ENCODE measurements at places on chromosomes 2 and 18.
A peak's percentile ranks its signal among the peaks of the same experiment; 100 is the strongest.

DNA sequence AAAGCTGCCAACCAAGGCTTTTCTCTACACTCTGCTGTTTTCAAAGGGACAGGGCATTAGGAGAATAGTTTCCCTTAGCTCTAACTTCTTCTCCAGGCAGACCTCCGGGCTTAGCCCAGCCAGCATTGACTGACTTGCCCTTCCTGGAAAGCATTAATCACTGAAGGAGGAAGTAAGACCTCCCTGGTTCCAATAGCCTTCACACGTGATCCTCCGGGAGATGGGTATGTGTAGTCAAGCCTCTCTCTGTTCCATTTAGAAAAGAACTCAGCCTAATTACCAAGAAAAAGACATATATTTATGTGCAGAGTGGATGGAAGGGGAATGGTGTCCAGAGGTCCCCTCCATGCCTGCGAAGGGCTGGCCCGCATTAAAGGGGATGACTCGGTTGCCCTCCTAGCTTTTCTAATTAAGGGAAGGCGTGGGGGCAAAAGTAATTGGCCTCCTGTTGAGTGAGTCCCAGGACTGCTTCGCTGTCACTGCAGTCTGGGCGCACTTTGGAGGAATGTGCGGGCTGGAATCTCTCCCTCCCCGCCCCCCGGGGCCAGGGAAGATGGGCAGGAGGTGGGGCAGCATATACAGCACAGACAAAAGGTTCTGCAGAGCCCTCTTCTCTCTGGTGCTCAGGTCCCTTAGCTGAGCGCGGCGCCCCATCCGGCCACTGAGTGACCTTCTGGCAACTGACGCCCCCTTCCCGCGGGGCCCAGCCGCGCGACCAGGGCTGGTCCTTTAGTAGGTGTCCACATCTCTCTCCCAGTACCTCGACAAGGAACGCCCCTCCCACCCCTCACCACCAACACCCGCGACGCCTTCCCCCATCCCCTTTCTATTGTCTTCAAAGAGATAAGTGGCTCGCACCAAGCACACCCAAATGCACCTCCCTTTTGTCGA is 686.0 kb downstream of the NRXN1 start:
- DNase-seq = no peak

GRCh38 chr18:80204142-80204541 is 43.2 kb downstream of the PARD6G start:
- no peak for DNase-seq

GRCh38 chr2:43333656-43334144 is 107.3 kb upstream of the ZFP36L2 start:
- no peak for DNase-seq

- no peak for DNase-seq
These were observed 26.2 kb downstream of the MMADHC start for GRCh38 chr2:149561309-149561926.

GRCh38 chr18:9969247-9969646 is 55.4 kb downstream of the VAPA start:
- no peak for DNase-seq

DNA sequence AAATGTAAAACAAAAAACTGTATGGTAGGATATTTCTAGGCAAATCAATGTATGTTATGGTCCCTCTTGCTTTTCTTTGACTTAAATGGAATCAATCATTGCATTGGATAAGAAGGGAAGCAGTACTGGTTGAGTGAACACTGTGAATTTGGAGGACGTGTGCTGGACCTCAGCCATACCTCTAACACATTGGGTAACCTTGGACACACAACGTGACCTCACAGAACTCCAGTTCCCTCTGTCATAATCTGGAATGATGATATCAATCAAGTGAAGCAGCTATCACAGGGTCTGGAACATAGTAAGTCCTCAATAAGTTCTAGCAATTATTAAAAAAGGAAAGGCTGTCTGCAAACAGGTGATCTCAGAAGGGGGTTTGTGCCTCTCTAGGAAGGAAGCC is 474.9 kb upstream of the TCF4 start:
- no peak for DNase-seq

DNA sequence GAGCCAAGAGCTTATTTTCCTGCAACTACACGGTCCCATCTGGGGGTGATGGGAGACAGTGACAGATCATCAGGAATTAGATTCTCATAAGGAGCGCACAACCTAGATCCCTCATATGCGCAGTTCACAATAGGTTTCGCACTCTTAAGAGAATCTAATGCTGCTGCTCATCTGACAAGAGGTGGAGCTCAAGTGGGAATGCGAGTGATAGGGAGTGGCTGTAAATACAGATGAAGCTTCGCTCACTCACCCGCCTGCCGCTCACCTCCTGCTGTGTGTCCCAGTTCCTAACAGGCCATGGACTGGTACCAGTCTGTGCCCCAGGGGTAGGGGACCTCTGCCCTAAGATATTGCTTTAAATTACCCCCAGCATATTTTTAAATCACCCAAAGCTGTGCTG is 10.8 kb downstream of the LRRFIP1 start:
- DNase-seq = no peak

- DNase-seq = no peak
These were observed 7.3 kb upstream of the COL3A1 start for GRCh38 chr2:188966728-188967440.

- no peak for DNase-seq
These were observed 200.0 kb downstream of the TWIST2 start for GRCh38 chr2:239047861-239048260.

GRCh38 chr2:75113231-75113869 is 86.0 kb downstream of the TACR1 start:
- no peak for DNase-seq

- DNase-seq = no peak
These were observed 783.2 kb upstream of the CDH2 start for GRCh38 chr18:28960146-28960545.

DNA sequence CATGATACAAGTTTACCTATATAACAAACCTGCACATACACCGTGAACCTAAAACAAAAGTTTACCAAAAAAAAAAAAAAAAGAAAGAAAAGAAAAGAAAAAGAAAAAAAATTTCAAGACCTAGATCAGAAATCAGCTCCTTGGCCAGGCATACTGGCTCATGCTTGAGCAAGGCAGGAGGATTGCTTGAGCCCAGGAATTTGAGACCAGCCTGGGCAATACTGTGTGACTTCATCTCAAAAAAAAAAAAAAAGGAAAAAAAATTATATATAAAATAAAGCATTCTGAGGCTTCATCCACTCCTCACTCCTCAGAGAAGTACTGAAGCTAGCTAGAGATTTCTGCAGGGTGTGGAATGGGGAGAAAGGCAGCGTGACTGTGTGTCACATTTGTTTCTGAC is 11.8 kb upstream of the PROC start:
- DNase-seq = no peak

DNA sequence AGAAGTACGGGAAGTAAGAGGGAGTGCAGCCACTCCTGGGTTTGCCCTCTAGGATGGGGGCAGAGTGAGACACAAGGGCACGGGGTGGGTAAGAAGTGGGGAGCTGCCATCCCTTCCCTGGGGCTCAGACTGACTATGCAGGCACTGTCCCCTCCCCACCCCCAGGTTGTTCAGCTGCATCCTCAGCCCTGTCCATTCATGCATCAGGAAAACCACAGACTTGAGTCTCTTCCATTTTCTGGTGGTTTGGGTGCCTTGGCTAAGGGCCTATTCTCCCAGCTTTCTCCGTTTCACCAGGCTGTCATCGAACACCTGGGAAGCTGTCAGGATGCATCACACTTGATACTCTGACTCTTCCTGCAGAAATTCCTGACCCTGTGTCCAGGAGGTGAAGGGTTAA is 111.9 kb downstream of the TFCP2L1 start:
- no peak for DNase-seq

GRCh38 chr2:209661286-209661894 is 110.2 kb upstream of the UNC80 start:
- no peak for DNase-seq

DNA sequence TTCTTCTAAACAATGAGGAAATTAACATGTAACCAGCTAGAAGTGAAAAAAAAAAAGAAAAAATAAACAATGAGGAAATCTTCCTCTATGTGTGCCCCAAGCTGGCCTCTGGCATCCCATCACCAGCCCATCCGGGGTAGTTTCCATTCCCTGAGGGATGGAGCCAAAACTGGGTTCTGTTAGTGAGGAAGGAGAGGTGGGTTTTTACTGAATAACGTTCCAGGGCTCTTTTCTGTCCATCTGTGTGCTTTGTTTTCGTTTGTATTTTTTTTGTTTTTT is 9.7 kb downstream of the EFHD1 start:
- no peak for DNase-seq

DNA sequence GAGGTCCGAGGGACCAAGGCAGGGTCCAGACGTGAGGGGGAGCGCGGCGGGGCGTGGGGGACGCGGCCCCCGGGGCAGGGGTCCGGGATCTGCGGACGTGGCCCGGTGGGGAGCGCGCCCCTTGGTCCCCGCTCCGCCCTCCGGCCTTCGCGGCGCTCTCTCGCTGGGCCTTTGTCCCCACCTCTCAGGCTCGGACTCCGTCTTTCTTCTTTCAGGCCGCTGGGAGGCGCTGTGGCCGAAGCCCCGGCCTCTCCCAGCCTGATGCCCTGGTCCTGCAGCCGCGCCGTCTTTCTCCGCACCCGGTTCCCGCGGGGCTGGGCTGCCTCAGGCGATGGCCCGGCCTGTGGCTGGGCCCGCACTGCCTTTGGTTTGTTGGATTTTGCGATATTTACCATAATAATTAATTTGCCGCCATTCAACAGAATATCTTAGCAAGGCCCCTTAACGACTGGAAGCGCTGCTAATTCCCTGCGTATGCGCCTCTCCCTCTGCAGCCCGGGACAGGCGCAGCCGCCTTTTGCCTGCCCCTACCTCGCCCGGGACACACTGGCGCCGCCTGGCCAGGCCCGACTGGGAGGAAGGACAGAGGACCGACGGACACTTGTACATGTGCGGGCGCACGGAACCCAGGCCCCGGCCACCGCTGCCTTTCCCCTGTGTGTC is 10.8 kb downstream of the SIX3 start:
- no peak for DNase-seq

DNA sequence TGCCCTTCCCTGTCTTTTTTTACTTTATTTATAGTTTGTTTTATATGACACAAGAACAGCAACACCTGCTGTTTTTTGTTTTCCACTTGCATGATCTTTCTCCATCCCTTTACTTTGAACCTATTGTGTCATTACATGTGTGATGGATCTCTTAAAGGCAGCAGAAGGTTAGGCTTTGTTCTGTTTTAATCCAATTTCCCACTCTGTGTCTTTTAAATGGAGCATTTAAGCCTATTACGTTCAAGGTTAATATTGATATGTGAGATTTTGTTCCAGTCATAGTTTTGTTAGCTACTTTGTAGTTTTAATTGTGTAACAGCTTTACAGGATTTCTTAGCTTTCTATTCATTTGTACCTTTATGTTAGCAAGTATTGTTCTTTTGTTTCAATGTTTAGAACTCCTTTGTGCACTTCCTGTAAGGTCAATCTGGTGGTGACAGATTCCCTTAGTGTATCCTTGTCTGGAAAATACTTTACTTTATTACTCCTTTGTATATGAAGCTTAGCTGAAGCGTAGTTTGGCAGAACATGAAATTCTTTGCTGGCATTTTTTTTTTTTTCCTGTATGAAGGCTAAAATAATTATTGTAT is 1443.0 kb upstream of the LRRTM1 start:
- no peak for DNase-seq

DNA sequence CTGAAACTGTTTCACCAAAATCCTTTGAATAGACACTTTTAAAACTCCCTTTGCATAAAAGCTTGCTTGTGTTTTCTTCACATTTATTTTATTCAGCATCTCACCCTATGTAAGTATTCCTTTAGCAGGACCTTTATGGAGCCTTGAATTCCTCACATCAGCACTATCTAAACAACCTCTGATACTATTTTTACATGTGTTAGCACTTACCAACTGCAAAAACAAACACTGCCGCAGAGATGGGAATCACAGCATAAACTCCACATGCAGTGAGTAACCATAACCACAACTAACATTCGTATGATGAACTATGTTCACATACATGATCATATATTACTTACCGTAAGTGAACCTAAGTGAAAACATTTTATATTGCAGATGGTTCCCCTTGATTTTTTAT is 15.4 kb downstream of the FBXO15 start:
- DNase-seq = no peak

DNA sequence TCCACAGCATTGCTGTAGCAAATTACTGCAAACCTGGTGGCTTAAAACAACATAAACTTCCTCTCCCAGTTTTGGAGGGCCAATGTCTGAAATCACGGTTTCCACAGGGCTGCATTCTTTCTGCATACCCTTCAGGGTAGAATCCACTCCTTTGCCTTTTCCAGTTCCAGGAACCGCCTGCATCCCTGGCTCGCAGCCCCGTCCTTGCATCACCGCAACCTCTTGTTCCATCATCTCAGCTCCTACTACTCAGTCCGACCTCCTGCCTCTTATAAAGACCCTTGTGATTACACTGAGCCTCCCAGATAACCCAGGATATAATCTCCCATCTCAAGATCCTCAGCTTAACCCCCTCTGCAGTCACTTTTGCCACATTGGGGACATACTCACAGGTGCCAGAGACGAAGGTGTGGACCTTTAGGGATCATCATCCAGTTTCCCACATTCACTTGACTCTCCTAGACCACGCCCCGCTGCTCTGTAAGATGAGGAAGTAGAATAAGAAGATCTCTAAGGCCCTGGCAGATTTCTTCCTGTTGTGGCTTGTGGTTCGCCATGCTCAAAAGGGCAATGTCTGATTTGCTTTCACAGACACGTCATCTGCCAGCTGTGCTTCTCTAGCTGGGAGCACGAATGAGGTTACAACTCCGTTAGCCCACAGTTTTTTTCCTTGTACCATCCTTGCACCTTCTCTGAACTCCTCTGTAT is 103.6 kb upstream of the AGAP1 start:
- peak; percentile 18 for DNase-seq

- DNase-seq = no peak
These were observed 16.9 kb downstream of the SH2D6 start for GRCh38 chr2:85435220-85435958.

- no peak for DNase-seq
These were observed 36.0 kb upstream of the SELENOI start for GRCh38 chr2:26309921-26310320.

GRCh38 chr2:170486730-170487129 is 228.4 kb upstream of the SP5 start:
- DNase-seq = no peak

DNA sequence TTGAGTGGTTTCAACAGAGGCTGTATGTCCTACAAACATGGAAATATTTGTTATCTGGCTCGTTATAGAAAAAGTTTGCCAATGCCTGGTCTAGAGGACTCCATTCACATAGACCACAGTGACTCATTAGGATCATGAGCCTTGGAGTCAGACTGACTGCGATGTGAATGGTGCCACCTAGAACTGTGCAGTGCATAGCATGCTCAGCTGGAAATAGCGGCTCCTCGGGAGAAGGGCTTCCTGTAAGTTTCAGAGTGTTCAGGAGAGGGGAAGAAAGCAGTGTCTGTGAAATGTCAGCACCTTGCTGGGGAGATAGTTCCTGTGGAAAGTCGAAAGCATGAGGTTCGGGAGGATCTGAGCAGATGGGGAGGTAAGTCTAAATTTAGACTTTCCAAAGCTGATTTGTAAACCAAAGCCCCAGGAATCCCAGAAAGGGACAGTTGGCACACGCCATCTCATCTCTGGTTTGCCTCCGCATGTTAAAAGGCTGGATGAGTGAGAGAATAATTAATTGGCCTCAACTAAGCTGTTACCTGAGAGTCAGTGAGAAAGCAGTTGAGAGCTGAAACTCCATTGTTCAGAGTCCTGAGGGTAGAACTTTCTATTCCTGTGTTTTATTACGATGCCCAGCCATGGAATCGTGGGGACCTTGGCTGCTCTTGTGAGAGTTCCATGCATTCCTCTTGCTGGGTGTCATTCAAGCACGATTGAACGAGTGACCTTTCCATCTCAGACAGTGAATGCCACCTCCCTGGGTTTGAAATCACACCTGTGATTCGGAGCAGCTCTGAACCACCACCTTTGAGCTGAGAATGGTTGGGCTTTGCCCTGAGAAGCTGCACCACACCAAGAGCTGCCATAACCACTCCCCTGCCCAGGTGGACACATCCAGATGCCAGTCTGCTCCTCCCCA is 99.5 kb downstream of the MAPK4 start:
- no peak for DNase-seq
